Posterior cingulate gyrus (tissue), 11 donors: ENCODE measurements at places on chromosomes 13 and 19.

GRCh38 chr13:43792076-43792881 lies 5.5 kb upstream of the ENOX1 start:
- no peak for DNase-seq

DNA sequence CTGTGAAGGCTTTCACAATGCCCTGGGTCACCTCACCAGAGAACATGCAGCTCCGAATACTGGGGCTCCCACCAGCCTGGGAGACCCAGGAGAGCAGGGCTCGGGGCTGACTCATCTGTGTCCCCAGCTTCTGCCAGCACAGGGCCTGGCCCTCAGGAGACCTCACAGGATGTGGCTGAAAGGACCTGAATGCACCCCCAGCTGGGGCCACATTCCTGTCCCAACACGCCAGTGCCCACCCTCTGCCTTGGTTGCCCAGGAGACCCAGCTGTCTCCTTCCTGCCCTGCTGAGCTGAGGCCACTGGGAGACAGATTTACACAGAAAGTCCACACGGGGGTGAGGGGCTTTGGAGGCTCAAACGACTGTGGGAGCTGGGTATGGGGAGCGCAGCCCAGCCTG lies 11.9 kb downstream of the BCAT2 start:
- no peak for DNase-seq

DNA sequence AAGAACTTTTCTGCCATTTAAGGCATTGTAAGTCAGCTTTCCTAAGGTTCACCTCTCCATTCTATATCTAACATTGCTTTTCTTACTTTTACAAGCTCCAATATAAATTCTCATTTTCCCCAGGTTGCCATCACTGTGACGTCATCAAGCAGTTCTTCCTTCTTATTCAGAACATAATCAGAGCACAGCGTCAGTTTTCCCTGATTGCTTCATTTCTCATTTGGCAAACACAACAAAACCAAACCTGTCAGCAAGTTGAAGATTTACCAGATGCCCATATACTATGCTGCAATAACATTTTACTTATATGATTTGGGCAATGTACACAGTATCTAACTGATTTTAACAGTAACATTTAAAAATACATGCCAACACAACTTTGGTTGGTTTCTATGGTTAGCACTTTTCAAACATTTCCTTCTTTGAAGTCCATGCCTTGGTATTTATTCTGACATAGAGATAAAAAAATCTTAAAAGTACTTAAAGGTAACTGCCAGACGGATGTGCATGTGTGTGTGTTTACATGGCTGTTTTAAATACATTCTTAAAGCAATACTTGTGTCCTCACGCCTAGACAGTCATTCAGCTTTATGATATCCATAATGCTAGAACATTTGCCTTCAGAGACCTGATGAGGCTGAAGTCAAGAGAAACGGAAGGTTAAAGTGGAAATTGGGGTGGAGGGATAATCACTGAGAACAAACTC lies 264.0 kb downstream of the KLF12 start:
- DNase-seq = no peak

DNA sequence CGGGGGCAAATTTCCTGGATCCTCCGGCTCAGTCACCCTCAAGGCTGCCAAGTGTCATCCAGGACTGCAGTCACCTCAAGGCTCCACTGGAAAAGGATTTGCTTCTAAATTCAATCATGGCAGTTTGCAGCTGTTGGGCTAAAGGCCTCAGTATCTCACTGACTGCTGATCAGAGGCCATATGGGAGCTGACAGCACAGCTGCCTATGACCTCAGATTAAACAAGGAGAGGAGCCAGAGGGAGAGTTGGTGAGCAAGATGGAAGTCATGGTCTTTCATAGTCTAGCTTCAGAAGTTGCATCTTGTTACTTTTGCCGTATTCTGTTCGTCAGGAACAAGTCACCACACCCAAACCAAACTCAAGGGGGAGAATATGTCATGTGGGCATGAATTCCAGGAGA lies 849.7 kb downstream of the UQCRFS1 start:
- no peak for DNase-seq

GRCh38 chr19:45200568-45200967 lies 22.0 kb downstream of the BLOC1S3 start:
- DNase-seq = peak; percentile 23

GRCh38 chr13:43362556-43362955 lies 339.2 kb downstream of the DNAJC15 start:
- DNase-seq = no peak

GRCh38 chr13:105436943-105437342 lies 1098.5 kb downstream of the EFNB2 start:
- no peak for DNase-seq

- no peak for DNase-seq
Measured at GRCh38 chr19:49338691-49339300, 3.6 kb downstream of the CD37 start.

DNA sequence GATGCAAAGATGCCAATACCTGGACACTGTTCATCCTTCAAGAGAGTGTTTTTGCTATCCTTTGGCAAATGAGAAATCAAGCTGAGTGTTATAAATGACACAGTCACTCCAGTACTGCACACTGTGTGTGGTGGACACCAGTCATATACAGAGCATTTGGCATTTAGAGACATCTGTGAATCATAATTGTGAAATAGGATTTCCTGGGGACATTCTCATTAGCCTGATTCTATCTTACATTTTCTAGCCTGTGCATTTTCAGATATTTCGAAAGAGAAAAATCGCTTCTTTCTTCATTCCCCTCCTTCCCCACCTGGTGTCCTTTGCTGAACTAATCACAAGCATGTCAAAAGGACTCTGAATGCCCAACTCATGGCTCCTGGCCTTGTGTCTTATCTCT lies 781.0 kb upstream of the ARGLU1 start:
- DNase-seq = no peak

- no peak for DNase-seq
Measured at GRCh38 chr19:55355213-55355821, 798 bp upstream of the COX6B2 start.

DNA sequence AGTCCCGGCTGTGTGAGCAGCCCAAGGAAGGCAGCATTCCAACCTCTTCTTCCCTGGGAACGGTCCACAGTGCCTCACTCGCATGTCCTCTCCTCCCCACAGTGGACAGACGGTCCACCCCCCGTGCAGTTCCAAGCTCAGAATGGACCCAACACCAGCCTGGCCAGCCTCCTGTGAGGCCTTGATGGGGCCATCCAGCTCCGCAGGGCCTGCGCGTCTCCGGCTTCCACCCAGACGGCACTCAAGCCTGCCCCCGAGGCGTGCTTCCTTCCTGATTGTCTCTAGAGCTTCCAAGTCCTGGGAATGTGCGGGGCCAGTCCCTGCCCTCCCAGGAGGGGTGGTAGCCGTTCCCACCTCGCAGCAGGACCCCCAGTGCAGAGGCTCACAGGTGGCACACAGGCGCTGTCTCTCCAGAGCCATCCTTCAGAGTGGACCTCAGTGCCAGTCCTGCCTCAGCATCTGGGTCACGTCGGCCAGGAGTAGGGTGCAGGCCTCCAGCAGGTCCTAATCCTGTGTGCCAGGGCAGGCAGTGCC lies 35.0 kb downstream of the MAU2 start:
- DNase-seq = no peak

DNA sequence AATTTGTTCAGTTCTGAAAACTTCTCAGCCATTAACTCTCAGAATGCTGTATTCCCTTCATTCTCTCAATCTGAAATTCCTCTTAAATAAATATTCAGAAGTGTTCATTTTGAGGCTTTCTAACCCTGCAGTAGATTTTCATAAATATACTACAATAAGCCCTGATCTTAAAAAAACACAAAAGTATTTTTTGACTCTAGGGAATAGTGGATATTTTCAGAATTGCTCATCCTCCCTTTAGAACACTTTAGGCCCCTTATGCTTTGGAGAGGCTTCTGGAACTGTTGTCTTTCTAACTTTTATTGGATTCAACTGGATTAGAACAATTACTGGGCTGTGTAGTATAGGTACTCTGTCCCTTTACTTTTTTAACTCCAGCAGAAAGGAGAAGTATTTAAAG lies 1662.6 kb upstream of the MIR17HG start:
- DNase-seq = no peak

DNA sequence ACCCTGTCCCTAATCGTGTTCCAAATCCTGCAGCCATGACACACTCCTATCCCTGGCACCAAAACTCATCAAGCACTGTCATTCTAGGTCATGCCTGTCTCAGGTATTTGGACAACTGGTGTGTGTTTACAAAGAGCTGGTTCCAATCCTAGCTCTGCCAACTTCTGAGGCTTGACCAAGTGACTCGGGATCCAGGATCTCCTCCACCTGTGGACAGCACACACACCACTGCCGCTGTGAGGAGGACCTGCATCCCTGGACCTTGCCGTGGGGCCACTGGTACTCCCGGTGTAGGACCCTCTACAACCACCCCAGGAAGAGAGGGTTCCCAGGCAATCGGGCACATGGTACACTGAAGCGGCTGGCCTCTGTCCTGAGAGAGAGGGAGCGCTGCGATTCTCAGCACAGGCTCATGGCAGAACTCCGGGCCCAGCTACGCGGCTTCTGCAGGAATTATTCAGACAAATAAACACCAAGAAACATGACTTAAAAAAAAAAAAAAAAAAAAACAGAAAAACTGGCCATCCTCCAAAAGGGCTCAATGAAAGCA lies 20.4 kb downstream of the MLLT1 start:
- DNase-seq = no peak

- DNase-seq = no peak
Measured at GRCh38 chr19:8065875-8066261, 13.3 kb downstream of the CCL25 start.
